Fibroblast of skin of abdomen (primary cell): ENCODE measurements at places on chromosomes 1 and 21.

DNA sequence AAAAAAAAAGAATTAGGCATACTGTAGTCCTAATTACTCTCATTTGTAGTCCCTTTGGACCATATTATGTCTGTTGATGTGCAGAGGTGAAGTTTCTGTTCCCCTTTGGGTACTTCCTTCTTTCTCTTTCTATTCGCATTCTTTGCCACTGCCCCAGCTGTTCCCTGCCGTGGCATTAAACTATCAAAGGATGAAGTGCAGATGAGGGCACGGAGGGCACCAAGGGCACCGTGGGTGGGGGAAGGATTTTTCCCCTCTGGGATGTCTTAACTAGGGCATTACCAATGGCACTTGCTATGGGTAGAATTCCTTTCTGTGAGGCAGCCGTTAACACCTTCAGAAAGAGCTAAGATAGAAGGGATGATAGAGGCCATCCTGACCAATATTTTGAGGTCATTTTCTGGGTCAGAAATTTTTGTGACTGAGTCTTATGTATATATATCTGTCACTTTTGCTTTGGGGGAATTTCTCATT, 4.9 kb upstream of the MAPKAPK2 start:
- DNase-seq, result no peak

- no peak for DNase-seq
Observed at GRCh38 chr1:5934058-5934884, 58.0 kb downstream of the NPHP4 start.

DNA sequence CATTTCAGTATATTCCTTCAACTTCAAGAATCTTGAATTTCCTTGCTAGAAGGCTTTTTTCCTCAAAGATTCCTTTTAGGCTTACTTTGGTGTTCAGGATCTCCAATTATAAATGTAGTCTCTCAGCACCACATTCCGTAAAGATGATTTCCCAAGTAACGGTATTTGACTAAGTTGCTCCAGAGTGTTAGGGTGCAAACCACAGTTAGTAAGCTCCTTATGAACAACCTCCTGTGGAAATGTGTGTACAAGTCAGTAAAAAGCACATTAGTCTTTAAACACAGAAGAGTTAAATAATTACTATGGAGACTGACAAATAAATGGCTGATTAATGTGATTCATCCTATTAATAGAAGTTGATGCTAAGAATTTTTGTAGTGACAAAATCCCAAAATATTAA, 10.3 kb downstream of the DONSON start:
- peak; percentile 67 for DNase-seq

DNA sequence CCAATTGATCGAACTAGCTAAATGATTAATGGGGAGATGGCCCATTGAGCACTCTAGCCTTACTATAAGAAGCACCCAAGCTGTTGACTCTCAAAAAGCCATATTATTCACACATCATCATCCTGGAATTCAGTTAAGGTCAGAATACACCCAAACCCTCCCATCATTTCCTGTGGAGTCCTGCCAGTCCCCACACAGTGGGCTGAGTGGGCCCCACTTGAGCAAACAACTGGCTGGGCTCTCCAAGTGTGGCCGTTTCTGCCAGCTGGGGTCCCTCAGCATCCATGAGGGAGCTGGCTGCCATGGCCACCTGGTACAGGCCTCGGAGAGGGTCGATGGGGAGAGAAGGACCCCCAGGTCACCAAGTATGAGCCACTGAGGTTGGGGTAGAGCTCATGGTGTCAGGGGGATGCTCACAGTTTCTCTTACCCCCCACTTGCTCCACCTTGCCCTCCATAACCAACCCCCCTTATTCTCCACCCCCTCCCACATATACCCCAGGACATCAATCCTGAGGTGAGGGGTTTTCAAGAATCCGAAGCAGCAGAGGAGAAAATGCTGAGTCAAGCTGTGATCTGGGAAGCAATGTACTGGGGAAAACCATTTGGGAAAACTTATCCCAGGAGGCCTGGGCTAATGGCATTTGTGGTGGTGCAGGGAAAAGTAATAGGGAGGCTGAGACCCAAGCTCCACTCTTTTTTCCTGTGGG, 60.3 kb downstream of the UBE2T start:
- DNase-seq, result peak; percentile 92

DNA sequence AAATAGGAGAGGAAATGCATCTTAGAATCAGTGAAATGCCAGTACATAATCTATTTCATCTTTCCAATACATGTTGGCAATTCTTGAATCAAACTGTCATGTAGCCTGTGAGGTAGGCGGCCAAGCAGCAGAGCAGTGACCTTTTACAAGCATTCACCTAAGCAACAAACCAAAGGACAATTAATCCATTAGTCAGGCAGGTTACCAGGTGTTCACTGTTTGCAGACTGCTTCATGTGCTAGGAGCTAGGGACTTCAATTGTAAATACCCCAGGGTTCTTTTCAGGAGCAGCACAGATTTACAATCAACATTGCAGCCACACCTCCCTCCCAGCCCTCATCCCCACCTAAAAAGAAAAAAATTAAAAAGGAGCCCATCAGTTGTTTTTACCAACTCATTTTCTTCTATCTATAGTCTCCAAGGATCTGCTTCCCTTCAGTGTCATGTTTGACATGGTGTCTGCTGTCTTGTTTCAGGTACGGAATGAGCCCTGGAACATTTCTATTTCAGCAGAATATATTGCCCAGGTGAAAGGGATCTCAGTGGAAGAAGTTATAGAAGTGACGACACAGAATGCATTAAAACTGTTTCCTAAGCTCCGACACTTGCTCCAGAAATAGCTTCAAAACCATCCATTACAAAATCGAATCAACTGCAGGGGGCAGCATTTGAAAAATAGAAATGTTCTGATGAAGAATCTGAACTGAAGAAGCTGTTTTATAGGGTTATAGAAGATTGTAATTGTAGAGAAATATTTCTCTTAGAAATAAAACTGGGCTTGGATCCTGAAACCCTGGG, 23.0 kb downstream of the TATDN3 start:
- peak; percentile 11 for DNase-seq

GRCh38 chr1:240465531-240465940, 146.4 kb downstream of the GREM2 start:
- peak; percentile 45 for DNase-seq

GRCh38 chr1:176193663-176194062, 13.4 kb downstream of the COP1 start:
- DNase-seq, result no peak

DNA sequence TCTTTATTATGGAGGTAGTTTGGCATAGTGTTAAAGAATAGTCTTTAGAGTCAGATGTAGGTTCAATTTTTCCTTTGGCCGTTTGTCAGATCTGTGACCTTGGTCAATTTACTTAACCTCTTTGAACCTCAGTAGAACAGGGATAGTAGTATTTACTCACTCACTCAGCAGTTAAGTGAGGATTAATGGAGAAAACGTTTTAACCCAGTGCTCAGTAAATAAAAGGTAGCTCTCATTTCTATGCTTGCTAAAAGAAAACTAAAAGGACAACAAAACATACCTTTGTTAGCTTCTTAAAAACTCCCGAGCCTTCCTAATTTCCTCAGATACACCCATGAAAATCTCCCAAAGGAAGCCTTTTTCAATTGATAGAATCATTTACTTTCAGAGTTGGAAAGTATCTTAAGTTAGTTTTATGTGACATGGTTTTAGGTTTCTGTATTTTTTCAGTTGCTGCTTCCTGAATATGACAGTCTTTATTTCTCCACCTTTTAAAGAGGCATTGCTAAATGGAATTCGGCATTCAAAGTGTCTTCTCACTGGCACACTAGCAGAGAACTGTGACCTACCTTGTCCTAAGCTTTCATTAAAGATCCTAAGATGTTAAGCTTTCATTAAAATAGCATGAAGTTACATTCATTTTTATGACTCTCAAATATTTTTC, 7.8 kb downstream of the ABCD3 start:
- DNase-seq, result no peak

GRCh38 chr1:172176206-172176605, 244.3 kb upstream of the C1orf105 start:
- peak; percentile 7 for DNase-seq

DNA sequence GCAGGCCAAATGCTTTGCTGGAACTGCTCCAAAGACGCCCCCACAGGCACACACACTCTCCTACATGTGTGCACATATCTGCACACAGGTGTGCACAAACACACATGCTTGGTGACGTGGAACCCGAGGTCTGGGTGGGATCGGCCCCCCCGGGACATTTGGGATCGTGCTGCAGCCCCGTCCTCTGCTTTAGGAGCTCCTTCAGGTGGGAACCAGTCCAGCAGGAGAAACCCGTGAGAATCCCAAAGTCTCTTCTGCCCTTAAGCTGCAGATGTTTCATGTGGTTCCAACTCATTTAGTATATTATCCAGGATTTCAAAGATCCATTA, 38.6 kb downstream of the UBE2G2 start:
- no peak for DNase-seq

DNA sequence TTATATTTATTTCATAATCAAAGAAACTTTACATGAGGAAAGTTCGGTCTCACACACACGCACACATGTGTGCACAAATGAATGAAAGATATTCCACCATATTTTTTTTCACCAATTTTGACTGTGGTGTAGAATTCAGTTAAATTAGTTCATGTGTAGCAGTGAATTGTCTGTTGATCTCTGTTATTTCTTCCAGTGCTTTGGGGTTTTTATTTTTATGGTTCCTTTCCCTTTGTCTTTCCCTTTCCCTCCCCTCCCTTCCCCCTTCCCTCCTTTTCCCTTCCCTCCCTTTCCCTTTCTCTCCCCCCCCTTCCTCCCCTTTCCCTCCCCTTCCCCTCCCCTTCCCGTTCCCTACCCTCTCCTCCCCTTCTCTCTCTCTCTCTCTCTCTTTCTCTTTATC, 8.9 kb downstream of the RYR2 start:
- no peak for DNase-seq

DNA sequence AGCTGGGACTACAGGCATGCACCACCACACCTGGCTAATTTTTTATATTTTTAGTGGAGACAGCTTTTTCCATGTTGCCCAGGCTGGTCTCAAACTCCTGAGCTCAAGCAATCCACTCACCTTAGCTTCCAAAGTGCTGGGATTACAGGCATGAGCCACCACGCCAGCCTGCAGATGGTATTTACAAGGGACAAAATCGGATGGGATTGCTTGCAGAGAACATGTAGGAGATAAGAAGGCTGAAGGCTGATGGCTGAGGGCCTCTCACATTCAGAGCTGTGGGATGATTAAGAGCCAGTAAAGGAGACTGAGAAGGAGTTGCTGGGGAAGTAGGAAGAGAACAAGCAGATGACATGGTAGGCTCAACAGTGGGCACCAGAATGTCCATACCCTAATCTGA, 24.0 kb upstream of the QSOX1 start:
- no peak for DNase-seq

DNA sequence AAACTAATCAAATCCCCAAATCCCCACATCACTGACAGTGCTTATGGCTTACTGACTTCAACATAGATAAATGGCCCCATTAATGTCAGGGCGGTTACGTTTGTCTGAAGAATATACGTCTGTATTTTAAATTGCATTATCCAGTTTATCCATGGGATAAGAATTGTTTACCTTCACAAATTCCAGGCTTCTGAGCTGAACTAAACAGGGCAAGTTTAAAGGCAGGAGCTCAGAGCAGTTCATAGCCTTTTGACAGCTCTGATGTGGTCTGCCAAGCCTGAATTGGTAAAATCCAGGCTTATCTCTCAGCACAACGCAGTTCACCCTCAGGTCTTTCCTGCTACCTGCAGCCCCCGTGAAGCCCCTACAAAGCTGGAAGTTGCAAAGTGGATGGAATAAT, 79.5 kb upstream of the GREM2 start:
- no peak for DNase-seq

GRCh38 chr1:24450857-24451397, 35.3 kb downstream of the NIPAL3 start:
- DNase-seq, result no peak

- peak; percentile 95 for DNase-seq
Observed at GRCh38 chr1:147292631-147293251, 50.3 kb downstream of the CHD1L start.

- DNase-seq, result no peak
Observed at GRCh38 chr1:25245809-25246599, 1.2 kb downstream of the RSRP1 start.

GRCh38 chr1:185355947-185356346, 38.9 kb upstream of the IVNS1ABP start:
- DNase-seq, result no peak

DNA sequence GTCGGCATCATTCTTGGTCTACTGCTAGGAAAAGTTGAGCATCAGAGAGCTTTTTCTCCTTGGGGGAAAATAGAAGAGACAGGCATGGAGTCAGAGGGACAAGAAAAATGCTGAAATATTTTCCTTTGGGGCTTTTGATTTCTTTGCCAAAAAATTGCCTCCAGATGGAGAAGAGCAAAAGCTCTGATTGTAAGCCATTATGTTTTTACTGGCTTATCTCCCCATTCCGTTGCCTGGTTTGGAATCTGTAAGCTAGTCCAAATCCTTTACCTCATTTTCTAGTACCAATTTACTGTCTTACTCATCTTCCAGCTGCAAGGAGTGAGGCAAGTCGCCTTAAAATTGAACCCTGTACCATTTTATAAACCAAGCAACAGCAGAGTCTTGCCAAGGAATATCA, 23.3 kb upstream of the NBL1 start:
- DNase-seq, result peak; percentile 45

DNA sequence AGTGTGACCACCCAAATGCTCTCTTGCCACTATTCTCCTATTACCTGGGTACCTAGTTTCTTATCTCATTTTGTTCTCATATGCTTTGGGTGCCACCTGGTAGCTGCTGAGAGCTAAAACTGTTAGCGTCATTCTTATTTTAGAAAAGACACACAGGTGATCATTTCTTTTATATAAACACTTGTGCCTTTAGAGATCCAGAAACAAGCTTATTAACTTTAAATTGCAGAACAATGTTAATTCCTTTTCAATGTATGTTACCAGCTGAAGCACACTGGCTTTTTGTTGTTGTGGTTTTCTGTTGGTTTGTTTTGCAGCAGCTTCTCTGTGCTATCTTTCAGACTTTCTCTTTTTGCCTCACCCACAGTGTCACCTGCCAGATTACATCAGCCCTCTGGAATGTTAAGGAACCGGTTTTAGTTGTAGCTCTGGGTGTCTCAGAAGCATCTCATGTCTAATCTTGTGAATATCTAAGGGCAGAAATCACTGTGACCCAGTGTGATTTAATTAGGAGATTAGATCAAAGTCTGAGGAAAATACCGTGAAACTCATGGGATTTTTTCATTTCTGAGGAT, 43.4 kb upstream of the SLC19A2 start:
- no peak for DNase-seq

GRCh38 chr1:232620356-232620969, 9.5 kb downstream of the SIPA1L2 start:
- peak; percentile 67 for DNase-seq
